ENCODE measurements at places on chromosomes 1 and 21.

GRCh38 chr1:76254104-76255030 is 179.8 kb downstream of the ST6GALNAC3 start:
- no peak for DNase-seq

DNA sequence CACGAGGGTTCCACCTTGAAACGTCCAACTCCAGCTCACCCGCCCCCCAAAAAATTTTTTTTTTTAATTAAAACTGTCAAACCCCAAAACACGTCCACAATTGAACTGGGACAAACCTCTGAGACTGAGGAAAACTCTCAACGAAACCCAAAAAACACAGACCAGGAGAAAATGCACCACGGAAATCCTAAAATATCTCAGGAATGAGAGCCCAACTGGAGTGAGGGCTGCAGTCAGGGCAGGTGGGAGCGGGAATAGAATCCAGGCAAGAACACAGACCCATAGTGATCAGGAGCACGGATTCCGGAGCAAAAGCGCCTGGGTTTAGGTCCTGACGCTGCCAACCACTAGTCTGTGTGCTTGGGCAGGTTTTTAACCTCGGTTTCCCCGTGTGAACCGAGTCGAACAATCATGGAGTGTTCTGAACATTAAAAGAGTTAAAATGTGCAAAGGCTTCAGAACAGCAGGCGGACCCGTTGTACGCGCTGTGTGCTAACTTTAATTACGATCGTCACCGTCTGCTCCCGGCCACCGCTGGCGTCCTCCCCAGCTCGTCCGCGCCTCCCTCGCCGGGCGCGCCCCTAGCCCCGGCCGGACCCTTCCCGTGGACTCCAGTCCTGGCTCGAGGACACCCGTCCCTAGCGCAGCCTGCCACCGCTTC is 624 bp downstream of the ARHGAP29 start:
- no peak for DNase-seq

DNA sequence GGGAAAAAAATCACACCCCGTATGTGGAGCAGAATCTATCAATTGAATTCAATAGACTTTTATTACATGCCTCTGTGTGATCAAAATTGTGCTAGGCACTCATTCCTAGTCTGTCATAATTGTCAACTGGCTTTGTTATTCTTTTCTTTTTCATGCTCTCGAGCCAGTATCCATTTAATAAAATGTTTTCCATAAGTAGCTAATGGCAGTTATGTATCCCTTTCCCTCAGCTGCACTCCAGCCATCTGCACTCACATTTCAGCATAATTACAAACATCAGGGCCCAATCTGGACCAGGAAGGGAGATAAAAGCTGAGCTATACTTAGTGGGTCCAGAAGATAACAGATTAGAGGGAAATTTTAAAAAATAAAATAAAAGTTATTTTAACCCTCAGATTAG is 15.9 kb downstream of the RGS5 start:
- DNase-seq = no peak

DNA sequence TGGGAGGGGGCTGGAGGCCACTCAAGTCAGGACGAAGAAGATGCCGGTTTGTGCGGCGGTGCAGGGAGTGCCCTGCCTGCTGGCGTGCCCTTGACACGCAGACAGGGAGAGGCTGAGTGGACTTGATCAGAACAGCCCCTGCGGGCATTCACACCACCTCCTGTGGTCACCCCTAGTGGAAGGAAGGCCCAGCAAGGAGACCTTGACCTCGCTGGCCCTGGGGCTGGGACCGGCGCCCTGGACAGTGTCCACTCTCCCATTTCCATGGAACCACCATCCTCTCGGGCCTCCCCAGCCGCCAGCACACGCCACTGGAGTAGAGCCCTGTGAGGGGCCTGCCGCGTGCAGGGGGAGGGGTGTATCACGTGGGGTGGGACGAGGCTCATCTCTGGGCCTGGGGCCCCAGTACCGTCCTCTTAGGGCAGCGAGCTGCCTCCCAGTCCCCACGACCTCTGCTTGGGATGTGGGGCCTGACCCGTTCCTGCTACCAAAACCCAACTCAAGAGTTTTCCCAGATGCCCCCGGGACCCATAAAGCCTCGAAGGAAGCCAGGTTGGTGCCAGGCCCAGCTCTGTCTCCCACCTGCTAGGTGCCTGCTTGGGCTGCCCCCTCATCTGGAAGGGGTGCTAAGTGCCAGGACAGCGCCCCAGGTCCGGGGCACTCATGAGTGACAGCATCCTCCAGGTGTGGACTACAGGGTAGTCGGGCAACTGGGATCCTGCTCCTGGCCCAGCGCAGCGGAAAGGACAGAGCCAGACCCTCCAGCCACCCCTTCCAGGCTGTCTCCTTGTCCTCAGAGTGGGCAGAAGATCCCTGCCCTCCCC is 62.8 kb downstream of the SLX9 start:
- no peak for DNase-seq

- DNase-seq = no peak
These were observed 104.2 kb upstream of the DMRTA2 start for GRCh38 chr1:50527249-50527986.

GRCh38 chr1:201939148-201939547 is 7.2 kb downstream of the LMOD1 start:
- no peak for DNase-seq

DNA sequence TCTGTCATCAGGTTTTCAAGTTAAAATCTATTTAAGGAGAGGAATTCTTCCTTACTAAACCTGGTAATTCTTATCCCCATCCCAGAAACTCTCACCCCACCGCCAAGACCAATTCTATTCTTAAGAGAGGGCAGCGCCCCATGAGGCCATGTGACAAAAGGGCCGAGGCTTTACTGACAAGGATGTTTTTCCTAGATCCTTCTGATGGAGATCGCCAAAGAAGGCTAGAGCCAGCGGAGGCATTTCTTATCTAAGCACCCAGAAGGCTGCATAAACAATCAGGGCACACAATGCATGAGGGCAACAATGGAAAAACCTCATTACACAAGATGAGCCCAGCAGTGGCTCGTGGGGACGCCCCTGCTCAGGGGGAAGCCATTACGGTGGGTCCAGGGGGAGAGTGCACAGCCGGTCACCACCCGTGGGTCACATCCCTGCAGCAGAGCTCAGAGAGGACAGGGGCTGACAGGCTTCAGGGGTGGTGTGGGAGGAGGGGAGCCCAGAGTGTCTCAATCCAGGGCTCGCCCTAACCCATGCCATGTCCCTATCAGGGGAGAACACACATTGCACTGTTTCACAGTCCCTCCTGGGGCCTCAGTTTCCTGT is 88.7 kb downstream of the ITPKB start:
- DNase-seq = no peak

DNA sequence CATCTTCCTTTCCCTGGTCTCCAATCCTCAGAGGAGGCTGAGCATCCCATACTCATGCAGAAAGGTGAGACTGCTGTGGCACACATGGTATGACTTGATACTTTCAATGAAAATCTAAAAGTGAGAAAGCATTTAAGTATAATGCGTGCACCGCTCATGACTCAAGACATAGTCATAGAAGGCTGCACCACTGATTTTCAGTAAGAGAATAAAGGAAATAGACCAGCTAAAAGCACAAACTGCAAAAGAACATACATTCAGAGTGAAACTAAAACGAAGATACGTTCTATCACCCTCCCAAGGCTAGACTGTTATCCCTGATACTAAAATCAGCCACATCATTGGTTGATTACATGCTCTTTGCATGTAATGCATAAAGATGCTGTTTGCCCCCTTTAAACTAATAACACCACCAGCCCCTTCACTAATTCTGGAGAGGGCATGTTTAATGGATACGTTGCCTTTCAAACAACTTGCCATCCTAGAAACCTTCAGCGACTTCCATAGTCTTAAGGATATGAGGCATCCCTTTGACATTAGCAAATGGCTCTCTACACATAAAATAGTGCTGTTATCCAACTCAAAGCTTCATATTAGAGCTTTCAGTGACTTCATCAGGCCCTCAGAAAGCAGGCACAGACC is 2.1 kb downstream of the PLD5 start:
- no peak for DNase-seq

- no peak for DNase-seq
These were observed 502.9 kb downstream of the PTPRU start for GRCh38 chr1:29739176-29739575.

DNA sequence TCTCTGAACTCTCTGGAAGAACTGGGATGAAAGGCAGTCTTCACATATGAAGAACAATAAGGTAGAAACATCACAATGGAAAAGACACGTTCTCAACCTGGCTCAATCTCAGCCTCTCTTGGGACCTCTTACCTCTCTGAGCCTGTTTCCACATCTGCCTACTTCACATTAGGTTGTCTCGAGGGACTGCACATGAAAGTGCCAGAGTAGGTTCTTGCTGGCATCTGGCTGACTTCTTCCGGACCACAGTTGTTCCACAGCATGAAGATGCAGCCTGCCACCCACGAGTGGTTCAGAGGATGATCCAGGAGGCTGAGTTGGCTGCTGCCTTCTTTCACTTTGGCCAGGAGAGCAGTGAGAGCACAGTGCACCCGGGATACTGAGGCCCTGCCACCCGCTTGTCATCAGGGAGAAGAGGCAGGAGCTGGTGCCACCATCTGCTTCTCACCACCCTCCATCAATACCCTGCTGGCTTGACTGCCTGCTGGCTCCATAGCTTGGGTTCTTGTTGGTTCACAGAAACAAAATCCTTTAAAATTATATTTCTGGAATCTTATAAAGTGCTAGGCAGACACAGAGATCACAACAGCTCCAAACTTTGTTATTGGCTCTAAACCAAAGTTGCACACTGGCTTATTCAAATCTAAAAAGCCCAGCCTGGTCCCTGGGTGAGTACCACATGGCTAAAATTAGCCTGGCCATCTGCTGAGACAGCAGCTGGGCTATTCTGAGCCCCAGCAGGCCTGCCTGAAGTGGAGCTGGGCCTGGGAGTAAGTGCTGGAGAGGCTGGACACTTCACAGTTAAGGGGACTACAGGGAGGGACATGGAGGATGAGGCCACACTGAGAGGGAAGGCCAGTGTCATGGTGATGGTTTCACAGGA is 46.9 kb upstream of the LIN9 start:
- no peak for DNase-seq

- DNase-seq = no peak
These were observed 22.5 kb downstream of the ZMYND12 start for GRCh38 chr1:42433369-42433768.

GRCh38 chr1:156875341-156875615 is 14.6 kb downstream of the NTRK1 start:
- no peak for DNase-seq

- DNase-seq = peak; percentile 87
These were observed at the start of gene GPR3 for GRCh38 chr1:27392096-27392777. Gene GPR3 (plus strand): TSS chr1:27392622. CDS start chr1:27393799, 1,177 bp downstream.

- DNase-seq = no peak
These were observed 43.2 kb downstream of the NEK2 start for GRCh38 chr1:211632117-211632807.

DNA sequence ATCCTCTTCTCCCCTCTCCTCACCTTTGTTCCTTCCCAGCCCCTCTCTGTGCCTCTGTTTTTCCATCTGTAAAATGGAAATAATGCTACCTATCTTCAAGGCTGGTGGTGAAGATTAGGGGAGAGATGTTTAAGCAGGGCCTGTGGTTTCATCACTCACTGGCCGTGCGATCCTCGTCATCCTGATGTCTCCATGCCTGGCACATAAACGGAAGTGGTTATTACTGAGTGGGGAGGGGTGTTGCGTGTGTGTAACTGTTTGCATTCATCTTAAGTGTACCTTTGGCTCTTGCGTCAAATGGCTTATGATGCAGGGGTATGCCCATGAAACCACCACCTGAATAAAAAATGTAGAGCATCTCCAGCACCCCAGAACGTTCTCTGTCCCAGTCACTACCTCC is 17.2 kb upstream of the C1QA start:
- no peak for DNase-seq

GRCh38 chr1:235799264-235799663 is 67.4 kb downstream of the LYST start:
- DNase-seq = no peak

GRCh38 chr1:97348599-97349265 is 572.1 kb downstream of the DPYD start:
- no peak for DNase-seq

DNA sequence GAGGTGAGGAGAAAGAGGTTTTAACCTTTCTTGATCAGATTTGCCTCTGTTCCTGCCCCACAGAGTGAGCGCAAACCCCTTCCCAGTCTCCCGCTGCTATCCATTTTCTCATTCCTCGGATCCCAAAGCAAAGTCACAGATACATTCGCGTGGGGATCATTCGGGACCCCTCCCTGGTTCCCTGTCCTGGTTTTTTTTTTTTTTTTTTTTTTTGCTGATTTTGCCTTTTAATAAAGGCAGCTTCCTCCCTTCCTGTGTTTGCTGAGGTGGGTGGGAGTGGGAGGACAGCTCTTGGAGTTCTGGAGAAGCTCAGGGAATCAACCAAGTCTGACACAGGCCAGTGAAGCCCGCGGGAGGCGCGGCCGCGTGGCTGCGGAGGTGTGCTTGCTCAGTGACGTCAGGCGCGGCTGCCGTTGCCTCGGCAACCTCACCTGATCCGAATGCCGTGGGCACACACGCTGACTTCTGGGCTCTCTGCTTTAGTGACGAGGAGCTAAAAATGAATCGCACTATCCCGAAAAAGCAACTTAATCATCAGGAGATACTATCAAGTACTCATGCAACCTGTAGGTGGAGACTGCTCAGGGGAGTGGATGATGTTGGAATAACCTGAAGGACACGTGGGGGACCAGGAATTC is 106.4 kb downstream of the TBX19 start:
- peak; percentile 65 for DNase-seq

DNA sequence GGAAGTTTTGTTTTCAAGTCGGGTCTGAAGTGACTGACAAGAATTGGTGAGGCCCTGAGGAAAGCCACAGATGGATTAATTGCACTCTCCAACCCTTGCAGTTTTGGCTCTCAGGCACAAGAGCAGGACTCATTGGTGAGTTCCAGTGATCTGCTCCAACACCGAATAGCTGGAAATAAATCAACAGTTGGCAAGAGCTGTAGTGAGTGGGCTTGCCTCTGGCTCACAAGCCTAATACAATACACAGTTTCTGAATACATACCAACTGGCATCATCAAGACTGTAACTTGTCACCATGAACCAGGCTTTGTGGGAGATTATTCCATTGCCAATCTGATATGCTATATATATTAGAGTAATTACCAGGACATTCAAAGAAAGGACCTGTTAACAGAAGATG is 131.6 kb downstream of the GRIK1 start:
- no peak for DNase-seq

- no peak for DNase-seq
These were observed 449.2 kb downstream of the CAMTA1 start for GRCh38 chr1:7234471-7234755.

Measured in stimulated activated CD8-positive, alpha-beta memory T cell treated with anti-CD3 and anti-CD28 coated beads, Interleukin-2, amount 100 ng/mL, for 1 hour (primary cell).